ENCODE measurements at places on chromosomes 7 and 10.

GRCh38 chr10:4004144-4004543 lies 219.1 kb upstream of the KLF6 start:
- DNase-seq, result no peak

DNA sequence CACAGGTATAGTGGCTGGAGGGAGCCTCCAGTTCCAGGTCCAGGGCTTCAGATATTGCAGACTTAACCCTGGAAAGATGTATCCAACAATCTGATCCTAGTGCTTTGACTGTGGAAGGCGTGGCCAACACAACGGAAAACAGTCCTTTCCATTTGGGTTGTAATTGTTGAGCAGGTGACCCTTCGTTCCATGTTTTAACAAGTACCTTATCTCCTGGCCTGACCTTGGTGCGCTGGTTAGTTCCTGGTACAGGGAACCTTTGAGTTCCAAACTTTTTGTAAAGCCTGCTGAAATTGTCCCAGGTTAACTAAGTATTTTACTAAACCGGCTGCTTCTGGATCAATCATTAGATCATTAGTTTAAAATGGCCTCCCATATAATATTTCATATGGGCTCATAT lies 23.9 kb upstream of the GIMAP6 start:
- DNase-seq, result no peak

DNA sequence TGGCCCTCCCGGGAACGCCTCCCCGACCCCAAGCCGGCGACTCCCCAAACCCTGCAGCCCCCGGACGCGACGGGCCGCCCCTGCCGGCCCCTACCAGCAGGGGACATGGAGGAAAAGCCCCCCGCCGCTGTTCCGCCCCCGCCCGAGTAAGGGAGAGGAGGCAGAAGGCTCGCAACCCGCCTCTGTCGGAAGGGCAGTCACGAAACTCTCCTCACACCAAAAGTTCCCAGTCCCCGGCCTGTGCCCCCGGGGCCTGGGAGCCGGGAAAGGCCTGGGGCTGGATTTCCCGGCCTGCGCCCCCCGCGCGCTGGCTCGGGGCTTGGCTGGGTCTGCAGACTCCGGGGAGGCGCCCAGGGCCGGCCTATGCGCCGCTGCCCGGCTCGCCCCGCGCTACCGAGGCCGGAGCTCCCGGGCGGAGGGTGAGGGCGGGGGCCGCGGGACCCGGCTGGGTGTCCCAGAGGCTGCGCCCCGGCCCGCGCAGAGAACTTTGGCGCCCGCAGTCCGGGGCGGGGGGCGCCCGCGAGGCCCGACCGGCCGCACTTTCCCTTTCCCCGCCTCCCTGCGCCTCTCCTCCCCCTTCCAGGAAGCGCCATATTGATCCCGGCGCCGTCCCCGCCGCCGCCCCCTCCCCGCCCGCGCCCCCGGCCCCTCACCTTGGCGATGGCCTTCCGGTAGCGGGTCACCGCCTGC lies 728 bp downstream of the PARD3 start:
- DNase-seq, result no peak

DNA sequence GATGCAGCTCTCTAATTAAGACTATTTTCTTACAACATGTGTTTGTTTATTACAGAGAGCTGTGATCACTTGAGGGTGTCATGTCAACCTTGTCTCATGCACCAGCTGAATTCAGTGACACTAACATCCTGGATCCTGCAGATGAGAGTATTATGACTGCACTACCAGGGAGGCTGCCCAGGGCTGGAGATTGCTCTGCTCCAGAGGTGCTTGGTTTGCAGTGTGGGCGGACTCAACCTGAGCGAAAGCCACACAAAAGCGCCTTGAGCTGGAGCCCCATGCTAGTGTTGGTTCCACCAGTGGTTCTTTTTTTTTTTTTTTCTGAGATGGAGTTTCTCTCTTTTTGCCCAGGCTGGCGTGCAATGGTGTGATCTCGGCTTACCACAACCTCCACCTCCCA lies 33.8 kb upstream of the ATXN7L1 start:
- DNase-seq, result no peak

GRCh38 chr10:46541735-46542566 lies 14.5 kb downstream of the GPRIN2 start:
- DNase-seq, result no peak

DNA sequence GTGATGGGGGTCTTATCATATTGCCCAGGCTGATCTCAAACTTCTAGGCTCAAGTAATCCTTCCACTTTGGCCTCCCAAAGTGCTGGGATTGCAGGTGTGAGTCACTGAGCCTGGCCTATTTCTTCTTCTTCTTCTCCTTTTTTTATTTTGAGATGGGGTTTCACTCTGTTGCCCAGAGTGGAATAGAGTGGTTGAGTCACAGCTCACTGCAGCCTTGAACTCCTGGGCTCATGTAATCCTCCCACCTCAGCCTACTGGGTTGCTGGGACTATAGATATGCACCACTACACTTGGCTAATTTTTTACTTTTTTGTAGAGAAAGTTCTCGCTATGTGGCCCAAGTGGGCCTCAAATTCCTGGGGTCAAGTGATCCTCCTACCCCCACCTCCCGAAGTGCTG lies 124.3 kb downstream of the SKIDA1 start:
- DNase-seq, result no peak

- DNase-seq, result no peak
These were observed 65.9 kb downstream of the FGFR2 start for GRCh38 chr10:121532292-121532864.

- no peak for DNase-seq
These were observed 176.4 kb downstream of the DNAJB6 start for GRCh38 chr7:157513162-157513621.

Data from stimulated activated CD4-positive, alpha-beta T cell treated with anti-CD3 and anti-CD28 coated beads, Interleukin-2, amount 100 ng/mL, for 4 hours (primary cell).